Neural progenitor cell (in vitro differentiated cells): ENCODE measurements at places on chromosomes 2 and 18.

DNA sequence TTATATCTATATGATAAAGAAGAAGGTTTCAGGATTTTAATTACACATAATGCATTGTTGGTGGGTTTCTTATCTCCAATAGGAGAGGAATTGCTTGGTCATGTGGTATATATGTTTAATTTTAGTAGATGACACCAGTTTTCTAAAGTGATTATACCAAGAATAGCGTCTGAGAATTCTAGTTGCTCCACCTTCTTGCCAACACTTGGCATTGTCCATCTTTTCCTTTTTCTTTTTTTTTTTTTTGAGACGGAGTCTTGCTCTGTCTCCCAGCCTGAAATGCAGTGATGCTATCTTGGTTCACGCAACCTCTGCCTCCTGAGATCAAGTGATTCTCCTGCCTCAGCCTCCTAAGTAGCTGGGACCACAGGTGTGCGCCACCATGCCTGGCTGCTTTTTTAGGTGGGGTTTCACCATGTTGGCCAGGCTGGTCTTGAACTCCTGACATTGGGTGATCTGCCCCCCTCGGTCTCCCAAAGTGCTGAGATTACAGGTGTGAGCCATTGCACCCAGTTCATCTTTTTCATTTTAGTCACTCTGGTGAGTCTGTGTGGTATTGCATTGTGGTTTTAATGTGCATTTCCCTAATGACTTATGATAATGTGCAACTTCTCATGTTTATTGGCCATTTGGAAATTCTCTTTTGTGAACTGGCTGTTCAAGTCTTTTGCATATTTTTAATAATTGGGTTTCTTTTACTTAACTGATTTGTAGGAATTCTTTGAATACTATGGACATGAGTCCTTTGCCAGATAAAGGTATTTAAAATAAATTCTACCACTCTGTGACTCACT is 37.3 kb upstream of the ZNF512 start:
- no peak for DNase-seq

GRCh38 chr18:34595690-34596089 is 114.4 kb upstream of the DTNA start:
- DNase-seq = peak; percentile 40

- peak; percentile 58 for DNase-seq
These were observed 26.0 kb upstream of the NOTO start for GRCh38 chr2:73176205-73176880.

DNA sequence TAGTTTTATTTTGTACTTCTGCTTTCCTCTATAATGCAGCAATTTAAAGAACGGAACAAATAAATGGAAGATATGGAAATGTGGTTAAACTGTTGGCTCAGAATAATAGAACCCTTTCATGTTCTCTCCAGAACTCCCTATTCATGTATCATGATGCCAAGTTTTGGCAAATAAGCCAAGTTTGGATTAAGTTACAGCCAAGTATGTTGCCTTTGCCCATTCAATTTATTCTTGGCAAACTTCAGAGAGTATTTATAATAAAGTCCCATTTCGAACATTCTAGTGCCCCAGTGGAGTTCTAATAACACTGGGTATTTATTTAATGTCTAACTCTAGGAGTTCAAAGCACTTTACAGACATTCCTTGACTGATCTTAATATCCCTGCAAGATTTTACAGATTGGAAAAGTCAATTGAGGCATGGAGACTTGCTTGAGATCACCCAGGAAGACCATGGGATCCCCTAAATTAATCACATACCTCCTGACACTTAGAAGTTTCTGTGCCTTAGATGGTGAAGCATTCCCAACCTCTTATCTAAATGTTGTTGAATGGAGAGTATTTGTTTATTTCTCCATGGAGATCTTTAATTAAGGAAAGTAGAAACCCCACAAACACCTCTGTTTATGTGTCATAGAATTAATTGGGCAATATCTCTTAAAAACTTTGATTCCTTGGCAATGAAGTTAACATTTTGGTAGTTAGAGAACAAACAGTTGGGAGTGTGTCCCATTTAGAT is 106.7 kb downstream of the ACKR3 start:
- DNase-seq = no peak

GRCh38 chr2:173812321-173812720 is 152.9 kb downstream of the SP3 start:
- DNase-seq = no peak

GRCh38 chr2:134253117-134253704 is 661 bp upstream of the MGAT5 start:
- no peak for DNase-seq

- peak; percentile 40 for DNase-seq
These were observed 209.8 kb upstream of the GYPC start for GRCh38 chr2:126446106-126446695.

DNA sequence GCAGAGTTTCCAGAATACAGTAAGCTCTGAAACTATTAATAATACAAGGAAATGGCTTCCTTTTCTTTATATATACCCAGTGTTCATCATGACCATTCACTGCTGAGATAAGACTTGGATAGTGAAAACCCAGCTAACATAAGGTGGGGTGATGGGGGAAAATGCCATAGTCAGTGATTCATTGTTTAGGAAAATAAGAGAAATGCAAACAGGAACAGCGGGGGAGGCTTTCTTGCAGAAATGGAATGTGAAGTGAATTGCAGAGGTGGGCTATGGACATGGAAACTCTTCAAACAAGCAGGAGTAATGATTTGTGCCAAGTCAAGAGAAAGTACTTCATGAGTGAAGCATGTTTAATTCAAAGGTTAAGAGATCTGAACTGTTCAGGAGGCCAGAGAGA is 519.4 kb downstream of the TDRD15 start:
- no peak for DNase-seq

GRCh38 chr2:72953976-72954375 is 36.7 kb downstream of the EMX1 start:
- DNase-seq = no peak

DNA sequence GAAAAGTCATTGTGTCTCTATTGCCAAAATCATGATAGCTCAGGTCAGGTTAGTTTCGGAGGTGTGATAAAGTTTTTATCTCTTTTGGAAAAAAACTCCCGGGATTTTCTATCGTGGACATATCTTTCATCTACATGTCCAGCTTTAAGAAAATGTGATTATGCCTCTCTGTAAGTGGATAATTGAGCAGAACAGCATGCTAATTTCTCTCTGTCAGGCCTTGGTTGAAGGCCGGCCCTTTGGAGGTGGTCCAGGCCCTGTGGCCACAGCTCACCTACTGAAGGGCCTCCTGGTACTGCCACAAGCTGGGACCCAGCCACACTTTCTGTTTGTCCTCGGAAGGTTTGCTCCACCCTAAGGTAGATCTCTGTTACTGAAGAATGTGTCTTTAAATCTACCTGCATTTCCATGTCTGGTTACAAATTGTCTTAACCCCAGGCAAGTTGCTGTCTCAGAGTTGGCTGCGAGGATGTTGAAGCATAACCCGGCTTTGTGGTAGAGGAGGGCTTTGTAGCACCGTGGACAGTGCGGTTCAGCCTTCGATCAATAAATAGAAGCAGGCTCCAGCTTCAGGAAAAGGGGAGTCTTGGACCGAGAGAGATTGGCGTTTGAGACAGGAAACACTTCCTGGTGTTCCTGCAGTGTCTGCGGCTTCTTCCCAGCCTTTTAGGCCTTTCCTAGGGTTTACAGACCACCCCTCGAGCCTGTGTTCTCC is 25.5 kb downstream of the TCF7L1 start:
- DNase-seq = no peak

DNA sequence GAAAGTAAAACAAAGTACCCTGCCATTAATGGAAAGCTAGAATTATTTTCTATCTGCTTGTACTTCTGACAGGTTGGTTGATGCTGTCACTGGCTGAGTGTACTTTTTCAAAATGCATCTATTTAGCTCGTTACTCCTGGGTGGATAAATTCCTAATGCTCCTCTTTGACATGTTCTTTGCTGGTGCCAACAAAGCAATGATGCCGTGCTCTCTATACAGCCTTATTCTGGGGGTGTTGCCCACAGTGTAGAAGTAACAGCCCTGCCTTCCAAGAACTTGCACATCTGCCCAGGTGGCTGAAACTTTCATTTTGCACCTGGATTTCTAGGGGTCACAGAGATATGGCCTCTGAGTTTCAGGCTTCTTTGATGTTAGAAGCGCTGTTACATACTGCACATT is 132.4 kb downstream of the SLC4A3 start:
- DNase-seq = no peak

DNA sequence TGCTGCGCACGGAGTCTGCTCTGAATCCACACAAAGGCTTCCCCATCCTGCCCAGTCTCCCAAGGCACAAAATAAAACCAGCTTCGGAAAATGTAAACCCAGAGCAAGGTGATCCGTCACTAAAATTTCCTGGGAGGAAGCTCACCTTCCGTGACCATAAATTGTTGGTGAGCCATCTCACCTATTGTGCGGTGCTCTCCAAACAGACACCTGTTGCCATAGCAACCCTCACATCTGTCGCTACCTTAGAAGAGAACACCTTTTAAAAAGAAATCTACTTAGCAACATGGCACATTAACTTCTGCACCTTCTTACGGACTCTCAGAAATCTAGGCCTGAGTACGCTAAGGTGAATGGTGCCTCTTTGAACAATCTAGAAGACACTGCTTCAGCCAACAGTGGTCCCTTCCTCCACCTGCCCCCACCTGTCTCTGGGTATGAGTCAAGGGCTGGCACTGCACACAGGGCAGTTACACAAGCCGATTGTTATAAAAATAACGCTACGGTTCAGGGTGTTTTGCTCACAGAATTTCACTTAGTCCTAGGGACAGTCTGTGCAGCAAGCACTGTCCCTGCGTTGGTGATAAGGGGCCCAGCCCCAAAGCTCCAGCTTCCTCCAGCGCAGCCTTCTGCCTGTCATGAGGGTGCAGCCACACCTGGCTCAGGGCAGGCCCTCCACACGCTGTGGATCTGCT is 114.9 kb upstream of the ID2 start:
- DNase-seq = no peak

- DNase-seq = no peak
These were observed 137.4 kb upstream of the FBXO11 start for GRCh38 chr2:48043746-48044145.
